ENCODE measurements at places on chromosomes 3 and 15.

DNA sequence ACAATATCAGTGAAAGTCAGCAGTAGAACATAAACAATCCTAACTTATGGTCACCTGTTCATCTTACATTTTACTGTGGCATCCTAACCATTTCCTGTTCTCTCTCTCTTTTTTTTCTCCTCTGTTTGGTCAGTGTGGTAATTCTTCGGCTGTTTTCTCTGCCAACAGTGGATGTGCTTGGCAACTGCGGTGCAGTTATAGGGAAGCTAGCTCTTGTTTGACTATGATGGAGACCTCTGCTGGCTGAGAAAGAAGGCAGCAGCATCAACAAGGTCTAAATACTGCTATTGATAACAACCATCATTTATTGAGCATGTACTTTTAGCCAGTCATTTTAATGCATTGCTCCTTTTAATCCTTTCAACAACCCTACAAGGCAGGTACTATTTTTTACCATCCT lies 723 bp upstream of the DRD3 start:
- DNase-seq, result no peak

DNA sequence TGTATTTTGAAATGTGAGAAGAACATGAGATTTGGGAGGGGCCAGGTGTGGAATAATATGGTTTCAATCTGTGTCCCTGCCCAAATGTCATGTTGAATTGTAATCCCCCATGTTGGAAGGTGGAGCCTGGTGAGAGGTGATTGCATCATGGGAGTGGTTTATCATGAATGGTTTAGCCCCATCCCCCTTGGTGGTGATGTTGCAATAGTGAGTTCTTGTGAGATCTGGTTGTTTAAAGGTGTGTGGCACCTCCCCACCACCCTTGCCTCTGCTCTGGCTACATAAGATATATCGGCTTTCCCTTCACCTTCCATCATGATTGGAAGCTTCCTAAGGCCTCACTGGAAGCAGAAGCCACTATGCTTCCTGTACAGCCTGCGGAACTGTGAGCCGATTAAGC lies 23.9 kb upstream of the TMEM108 start:
- DNase-seq, result no peak

DNA sequence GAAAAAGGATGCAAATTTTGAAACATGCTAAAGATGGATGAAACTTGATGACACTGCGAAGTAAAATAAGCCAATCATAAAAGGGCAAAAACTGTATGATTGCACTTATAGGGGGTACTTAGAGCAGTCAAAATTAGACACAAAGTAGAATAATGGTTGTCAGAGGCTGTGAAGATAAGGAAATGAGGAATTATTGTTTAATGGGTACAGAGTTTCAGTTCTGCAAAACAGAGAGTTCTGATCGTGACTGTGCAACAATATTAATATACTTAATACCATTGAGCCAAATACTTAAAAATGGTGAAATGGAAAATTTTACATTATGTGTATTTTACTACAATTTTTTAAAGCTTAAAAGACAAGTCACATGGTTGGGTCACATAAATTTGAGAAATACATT lies 35.1 kb downstream of the UBE3A start:
- DNase-seq, result no peak

DNA sequence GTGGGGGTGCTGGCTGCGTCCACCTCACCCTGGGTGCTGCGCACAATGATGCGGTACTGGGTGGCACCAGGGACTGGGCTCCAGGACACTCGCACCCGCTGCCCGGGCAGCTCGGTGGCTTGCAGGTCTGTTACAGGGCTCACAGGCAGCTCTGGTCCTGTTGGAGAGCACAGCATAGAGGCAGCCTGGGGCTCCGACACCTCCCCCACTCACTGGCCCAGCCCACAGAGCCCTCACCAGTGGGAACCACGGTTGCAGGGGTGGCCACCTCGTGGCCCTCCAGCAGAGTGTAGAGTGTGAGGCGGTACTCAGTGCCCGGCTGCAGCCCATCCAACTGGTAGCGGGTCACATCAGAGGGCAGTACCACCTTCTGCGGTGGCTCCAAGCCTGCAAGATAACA lies 3.7 kb downstream of the COL7A1 start:
- DNase-seq, result no peak

- peak; percentile 41 for DNase-seq
Observed at GRCh38 chr3:42129014-42129953, 38.1 kb downstream of the TRAK1 start.

- no peak for DNase-seq
Observed at GRCh38 chr15:92921215-92922131, 21.3 kb downstream of the CHD2 start.

GRCh38 chr15:40902605-40903561 lies 8.6 kb downstream of the VPS18 start:
- no peak for DNase-seq

DNA sequence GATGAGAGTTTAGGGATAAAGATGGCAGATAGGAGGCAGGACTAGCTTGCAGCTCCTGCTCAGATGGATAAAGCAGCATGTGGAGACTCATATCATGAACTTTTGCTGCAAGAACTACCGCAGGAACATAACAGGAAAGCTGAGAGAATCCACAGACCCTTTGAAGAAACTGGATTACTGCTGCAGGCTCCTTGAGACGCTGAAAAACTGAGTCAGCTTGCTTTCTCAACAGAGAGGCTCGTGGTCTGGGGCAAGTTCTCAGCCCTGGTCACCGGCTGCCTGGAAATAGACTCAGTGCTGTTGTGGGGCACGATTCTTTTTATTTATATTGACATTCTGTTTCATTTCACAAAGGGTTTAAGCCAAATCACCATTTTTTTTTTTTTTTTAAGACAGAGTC lies 28.8 kb upstream of the TRIM59 start:
- no peak for DNase-seq

GRCh38 chr15:83567318-83567717 lies 86.6 kb upstream of the ADAMTSL3 start:
- DNase-seq, result no peak

DNA sequence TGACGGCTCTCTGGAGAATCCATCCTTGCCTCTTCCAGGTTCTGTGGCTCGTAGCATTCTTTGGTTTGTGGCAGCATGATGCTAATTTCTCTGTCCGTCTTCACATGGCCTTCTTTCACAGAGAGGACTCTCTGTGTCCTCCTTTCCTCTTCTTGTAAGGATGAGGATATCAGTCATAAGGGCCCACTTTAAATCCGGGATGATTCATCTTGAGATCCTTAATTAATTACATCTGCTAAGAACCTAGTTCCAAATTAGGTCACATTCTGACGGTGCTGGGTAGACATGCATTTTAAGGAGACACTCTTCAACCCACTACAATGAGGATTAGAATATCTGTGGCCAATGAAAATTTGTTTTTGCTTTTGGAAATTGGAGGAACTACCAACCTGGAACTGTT lies 15.7 kb upstream of the GXYLT2 start:
- no peak for DNase-seq

GRCh38 chr3:55157731-55158130 lies 229.9 kb upstream of the LRTM1 start:
- no peak for DNase-seq

DNA sequence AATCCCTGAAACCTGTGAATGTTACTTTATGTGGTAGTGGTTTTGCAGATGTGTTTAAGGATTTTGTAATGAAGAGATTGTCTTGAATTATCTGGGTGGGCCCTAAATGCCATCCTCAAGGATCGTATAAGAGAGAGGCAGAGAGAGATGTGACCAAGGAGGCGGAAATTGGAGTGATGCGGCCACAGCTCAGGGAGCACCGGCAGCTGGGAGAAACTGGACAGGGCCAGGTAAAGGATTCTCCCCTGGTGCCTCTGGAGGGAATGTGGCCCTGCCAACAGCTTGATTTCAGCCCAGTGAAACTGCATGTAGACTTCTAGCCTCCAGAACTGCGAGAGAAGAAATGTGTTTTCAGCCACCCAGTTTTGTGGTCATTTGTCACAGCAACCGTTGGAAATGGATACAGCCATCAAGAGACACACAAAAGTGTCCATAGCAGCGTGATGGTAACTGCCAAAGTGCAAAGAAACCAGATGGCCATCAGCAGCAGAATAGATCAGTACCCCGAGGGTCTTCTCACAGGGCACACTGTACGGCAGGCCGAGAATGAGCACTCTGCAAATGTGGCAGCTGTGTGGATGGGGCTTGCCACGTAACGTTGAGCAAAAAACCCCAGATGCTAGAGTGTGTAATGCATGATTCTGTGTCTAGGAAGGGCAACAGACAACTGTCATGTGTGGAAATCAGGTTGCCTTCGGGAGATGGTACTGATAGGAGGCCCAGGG lies 12.2 kb downstream of the APBA2 start:
- no peak for DNase-seq

GRCh38 chr3:118262800-118263402 lies 771.7 kb downstream of the IGSF11 start:
- no peak for DNase-seq

DNA sequence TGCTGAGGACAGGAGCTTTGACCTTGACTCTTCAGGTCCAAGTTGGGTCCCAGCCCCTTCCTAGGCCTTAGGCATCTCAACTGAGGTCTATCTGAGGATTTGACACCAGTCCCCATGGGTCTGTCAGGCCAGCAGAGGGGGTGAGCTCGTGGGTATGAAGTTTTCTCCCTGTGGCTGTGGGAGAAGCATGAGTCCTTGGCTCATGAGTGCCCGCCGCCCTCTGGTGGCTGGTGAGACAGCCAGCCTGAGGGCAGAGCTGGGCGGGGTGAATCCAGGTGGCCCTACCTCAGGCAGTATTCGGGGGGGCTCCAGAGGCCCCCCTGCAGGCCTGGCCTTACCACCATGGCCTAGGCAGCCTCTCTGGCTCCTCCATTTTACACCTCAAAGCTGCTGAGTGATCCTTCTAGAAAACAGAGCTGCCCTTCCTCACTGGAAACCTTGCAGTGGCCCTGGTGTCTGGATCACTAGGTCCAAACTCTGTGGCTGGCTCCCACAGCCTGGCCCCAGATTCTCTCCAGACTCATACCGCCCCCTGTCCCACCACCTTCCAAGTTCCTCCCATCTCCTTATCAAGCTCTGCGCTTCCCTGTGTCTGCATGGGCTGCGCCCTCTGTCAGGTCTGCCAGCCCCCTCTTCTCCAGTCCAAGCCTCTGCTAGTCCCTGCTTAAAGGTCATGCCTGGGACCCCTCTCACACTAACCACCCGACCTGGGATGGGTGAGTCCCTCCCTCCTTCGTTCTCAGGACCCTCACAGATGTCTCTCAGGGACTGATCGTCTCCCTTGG lies 16.1 kb downstream of the SH2D7 start:
- peak; percentile 94 for DNase-seq

DNA sequence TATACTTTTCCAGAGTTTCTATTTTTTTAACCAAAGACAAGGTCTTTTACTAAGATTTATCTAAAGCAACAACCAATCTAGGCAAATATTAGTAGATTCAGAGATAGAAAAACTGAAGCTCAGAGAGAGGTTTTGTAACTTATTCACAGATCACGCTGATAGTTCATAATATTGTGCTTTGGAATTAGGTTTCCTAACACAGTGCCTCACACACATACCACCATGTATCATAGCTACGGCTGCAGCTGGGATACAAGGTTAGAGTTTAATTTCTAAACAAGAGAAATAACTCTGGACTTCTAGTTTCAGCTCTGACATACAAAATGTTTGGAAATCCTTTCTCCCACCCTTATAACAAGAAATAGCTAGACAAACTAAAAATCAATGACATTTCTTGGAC lies 565.7 kb downstream of the PYDC2 start:
- no peak for DNase-seq

DNA sequence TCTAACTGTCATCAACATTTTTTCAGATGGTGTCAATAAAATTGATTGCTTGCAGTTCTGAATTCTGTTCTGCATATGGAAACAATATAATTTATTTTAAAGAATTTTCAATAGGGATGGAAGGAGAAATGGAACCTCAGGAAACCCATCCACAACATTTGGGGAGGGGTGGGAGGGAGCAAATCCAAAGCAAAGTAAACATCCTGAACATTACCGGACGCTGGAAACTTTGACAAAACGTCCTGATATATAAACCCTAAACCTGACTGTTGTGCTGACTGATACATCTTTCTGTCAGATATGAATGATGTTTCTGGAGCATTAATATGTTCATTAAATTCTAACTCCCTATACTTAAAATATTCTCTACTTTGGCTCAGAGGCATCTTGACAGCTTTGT lies 479.0 kb downstream of the FOXP1 start:
- no peak for DNase-seq

GRCh38 chr3:173548261-173548660 lies 150.7 kb downstream of the NLGN1 start:
- no peak for DNase-seq

GRCh38 chr15:78384651-78385050 lies 44.5 kb downstream of the CRABP1 start:
- peak; percentile 75 for DNase-seq

DNA sequence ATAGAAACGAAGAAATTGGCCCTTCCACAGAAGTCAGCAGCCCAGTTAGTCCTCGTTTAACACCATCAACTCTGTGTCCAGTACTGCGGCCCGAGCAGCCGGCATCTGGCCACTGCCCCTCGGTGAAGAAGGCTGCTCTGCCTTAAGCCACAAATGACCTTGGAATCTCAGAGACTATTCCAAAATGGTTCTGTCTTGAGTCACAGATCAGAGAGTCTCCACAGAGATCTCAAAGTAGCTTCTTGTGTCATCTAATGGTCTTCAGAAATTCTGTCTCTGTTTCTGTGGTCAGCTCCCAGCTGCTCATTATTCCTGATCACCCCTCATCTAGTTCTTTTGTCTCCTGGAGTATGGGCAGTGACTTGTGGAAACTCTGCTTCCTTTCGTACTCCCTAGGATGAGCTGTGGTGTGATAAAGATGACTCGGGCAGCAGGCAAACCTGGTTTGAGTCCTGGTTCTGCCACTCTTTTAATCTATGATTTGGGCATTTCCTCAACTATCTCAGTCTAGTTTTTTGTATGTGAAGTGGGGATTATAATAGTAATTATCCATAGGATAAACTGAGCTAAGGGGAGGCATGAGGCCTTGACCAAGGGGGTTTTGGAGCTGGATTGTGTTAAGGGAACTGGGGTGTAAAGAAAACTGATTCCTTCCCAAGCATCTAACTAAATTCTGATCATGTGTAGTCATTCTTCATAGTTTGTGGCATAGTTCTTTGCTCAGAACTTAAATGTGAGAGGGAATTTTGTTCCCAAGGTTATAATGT lies 22.6 kb downstream of the CRTC3 start:
- DNase-seq, result no peak

DNA sequence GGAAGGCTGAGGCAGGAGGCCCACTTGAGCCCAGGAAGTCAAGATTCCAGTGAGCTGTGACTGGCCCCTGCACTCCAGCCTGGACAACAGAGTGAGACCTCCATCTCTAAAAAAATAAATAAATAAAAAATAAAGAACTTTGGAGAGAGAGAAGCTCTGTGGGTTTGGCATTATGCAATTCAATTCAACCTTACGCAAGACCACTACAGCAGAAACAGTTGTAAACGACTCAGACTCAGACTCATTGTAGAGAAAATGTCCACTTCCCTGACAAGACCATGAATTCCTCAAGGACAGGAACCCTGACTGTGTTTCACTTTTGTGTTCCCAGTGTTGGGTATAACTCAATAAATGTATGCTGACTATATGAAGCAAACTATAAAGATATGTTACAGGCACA lies 90.3 kb upstream of the C3orf80 start:
- DNase-seq, result no peak

GRCh38 chr15:99324082-99324620 lies 72.9 kb downstream of the LRRC28 start:
- DNase-seq, result no peak

All from mesenteric fat pad (tissue), 1 donor.